H9 (cell line): ENCODE measurements at places on chromosomes 5 and 9. TPM values are rescaled to one million over a fixed set of nuclear protein-coding genes. Genes with fewer than 3 reads are reported as not detected.

GRCh38 chr5:38515646-38516045 lies 40.8 kb downstream of the LIFR start:
- no peak for DNase-seq

GRCh38 chr5:9447691-9448090 lies 98.2 kb downstream of the SEMA5A start:
- DNase-seq: no peak

DNA sequence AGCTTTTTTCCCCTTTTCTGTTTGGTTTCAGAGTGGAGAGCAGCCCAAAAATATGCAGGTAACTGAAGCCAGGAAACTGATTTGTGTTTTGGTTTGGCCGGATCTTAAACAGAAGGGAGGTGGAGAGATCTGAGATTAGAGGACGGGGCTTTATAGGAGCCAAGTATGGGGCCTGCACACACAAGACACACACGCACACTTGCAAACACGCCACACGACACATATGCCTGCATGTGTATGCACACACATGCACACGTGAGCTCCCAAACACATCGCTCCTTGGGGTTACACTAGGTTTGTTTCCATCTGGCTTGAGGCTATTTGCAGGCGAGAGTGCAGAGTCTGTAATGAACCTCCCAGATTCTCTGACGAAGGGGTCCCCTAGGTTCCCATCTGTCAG lies 18.3 kb downstream of the BTNL9 start:
- DNase-seq: no peak

GRCh38 chr5:62017092-62017491 lies 288.9 kb upstream of the KIF2A start:
- DNase-seq: no peak

GRCh38 chr9:105968811-105969466 lies 274.6 kb downstream of the TMEM38B start:
- no peak for DNase-seq

IRX4 gene
- total RNA-seq: 3.2 and 3.4 TPM in 2 replicates
